ENCODE measurements at places on chromosomes 1 and 21. TPM values are rescaled to one million over a fixed set of nuclear protein-coding genes. Genes with fewer than 3 reads are reported as not detected.

GRCh38 chr1:184298440-184299405 lies 88.1 kb upstream of the C1orf21 start:
- DNase-seq = no peak

DNA sequence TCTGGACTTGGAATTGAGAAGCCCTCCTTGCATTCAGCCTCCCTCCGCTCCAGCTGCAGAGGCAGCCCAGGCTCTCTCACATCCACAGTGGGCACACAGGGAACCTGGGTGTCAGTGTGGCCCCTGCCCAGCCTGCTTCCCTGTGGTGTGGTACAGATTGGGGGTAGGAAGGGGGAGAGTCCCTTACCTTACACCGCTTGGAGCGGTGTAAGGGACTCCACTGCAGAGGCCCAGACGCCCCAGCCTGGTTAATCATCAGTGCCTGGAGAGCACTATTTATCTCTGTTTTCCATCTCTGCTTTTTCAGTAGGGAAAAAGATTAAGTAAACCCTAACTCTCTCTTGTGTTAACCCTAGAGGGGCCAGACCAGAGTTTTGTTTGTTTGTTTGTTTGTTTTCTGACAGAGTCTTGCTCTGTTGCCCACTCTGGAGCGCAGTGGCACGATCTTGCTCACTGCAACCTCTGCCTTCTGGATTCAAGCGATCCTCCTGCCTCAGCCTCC lies 803 bp upstream of the RHBG start:
- no peak for DNase-seq

Gene NBPF10
- 1.7 TPM for total RNA-seq

GRCh38 chr1:201171063-201172036 lies 17.1 kb upstream of the TMEM9 start:
- DNase-seq = no peak

DNA sequence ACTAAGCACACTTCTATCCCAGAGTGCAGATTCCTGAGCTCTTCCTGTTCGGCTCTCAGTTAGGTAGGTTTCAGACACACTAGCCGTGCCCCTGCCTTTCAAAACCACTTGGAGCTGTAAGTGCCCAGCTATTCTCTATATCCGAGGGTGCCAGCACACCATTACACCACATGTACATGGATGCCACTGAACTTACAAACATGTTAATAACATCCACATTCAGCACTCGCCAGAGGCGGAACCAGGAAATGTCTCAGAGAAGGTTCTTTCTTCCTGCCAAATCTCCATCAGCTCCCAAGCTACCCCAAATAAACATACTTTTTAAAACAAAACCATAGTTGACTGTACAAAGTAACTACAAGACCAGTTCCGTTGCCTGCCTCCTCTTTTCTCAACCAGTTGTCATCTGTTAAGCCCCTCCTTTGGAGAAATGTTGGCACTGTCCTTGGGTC lies 78.4 kb upstream of the CTTNBP2NL start:
- no peak for DNase-seq
